CD4-positive, alpha-beta T cell treated with Interleukin-21 for 1 hour (primary cell): ENCODE measurements at places on chromosomes 12 and 14.
A peak's percentile ranks its signal among the peaks of the same experiment; 100 is the strongest.

DNA sequence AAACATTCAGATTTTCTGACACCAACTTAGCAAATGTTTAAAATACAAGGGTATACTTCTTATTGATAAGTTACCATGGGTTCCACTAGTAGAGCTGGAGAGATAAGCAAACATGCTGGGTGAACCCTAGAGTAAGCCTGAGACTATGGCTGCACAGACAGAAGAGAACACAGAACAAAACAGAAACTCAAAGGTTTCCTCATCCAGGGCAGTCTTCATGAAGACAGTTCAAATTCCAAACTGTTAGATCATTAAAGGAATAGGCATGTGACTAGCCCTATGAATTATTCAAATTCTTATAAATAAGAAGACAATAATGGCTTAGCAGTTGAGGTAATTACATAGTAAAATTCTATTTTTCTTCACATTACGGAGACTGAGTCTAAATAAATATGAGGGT lies 28.1 kb downstream of the BTBD7 start:
- no peak for DNase-seq

- no peak for DNase-seq
These were observed 54.2 kb downstream of the SUDS3 start for GRCh38 chr12:118430516-118430915.

- DNase-seq: no peak
These were observed 155.5 kb upstream of the MGAT4C start for GRCh38 chr12:86411710-86412109.

GRCh38 chr14:104871145-104871655 lies 6.1 kb downstream of the CEP170B start:
- no peak for DNase-seq

- DNase-seq: no peak
These were observed 1.8 kb downstream of the NOVA1 start for GRCh38 chr14:26595926-26596542.

DNA sequence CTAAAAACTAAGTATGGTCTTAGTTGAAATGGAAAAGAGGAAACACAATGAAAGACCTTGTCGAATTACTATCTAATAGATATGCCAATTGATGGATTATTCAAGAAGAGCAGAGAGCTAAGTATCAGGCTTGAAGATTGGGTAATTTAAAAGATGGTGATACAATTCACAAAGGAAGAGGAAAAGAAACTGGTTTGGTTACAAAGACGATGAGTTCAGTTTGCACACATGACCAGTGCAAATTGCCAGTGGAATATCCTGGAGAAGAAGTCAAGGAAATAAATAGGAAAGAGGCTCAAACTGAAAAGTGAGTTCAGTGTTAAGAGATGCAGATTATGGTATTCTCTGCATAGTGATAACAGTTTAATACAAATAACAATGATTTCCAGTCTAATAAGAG lies 2.5 kb upstream of the RAP1B start:
- DNase-seq: no peak

GRCh38 chr12:69501154-69501895 lies 31.1 kb downstream of the FRS2 start:
- no peak for DNase-seq

DNA sequence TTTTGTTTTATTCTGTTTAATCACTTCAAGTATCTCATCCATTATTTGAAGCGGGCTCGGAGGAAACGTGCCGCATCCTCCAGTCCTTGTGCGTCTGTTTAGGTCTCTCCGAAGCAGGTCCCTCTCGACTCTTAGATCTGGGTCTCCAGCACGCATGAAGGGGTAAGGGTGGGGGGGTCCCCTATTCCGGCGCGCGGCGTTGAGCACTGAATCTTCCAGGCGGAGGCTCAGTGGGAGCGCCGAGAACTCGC lies 311 bp upstream of the LGR5 start:
- DNase-seq: no peak

GRCh38 chr12:50772877-50773276 lies 9.0 kb downstream of the ATF1 start:
- DNase-seq: no peak

- DNase-seq: no peak
These were observed 194.0 kb downstream of the ZFP36L1 start for GRCh38 chr14:68598621-68599447.

DNA sequence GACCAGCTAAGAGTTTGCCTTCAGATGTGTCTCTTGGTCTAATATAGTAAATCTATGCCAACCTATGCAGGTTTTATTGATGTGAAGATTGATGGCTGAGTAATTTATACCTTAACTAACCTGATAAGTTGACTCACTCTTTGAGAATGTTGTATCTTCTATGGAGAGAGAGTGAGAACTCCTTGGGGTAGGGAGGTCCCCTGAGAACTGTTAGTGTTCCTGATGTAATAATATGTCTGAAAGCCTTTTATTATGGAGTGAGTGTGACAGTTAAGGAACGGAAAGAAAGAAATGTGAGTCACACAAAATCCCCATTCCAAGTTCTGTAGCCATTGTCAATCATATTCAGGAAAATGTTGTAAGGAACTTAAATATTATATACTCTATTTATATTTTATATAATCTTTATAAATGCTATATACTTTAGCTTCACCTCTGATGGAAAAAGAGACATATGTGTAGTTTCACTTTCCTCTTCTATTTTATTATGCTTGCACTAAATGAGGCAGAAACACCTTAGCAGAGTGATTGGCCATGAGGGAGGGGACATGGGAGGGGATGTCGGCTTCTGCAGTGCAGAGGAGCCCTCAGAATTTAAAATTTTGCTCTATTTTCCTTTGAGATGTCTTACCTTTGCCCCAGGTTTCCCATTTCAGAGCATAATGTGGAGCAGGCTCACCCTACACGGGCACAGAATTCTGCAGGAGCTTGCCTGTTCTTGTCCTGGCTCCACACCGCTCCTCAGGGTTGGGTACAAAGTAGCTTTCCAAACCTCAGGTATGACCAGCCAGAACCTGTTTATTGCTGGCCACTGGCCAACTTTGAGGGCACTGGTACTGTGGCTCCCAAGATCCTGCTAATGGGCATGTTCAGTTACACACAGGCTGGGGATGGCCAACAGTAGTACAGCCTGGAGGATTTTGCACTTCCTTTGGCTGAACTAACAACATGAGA lies 57.7 kb downstream of the ARF6 start:
- no peak for DNase-seq

- DNase-seq: no peak
These were observed 88.7 kb downstream of the TMTC1 start for GRCh38 chr12:29695026-29695425.

DNA sequence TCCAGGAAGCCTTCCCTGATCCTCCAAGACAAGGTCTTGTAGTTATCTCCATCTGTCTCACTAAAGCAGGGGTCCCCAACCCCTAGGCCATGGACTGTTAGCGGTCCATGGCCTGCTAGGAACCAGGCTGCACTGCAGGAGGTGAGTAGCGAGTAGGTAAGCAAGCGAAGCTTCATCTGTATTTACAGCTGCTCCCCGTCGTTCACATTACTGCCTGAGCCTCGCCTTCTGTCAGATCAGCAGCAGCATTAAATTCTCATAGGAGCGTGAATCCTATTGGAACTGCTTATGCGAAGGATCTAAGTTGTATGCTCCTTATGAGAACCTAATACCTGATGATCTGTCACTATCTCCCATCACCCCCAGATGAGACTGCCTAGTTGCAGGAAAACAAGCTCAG lies 12.4 kb upstream of the NFYB start:
- DNase-seq: no peak

DNA sequence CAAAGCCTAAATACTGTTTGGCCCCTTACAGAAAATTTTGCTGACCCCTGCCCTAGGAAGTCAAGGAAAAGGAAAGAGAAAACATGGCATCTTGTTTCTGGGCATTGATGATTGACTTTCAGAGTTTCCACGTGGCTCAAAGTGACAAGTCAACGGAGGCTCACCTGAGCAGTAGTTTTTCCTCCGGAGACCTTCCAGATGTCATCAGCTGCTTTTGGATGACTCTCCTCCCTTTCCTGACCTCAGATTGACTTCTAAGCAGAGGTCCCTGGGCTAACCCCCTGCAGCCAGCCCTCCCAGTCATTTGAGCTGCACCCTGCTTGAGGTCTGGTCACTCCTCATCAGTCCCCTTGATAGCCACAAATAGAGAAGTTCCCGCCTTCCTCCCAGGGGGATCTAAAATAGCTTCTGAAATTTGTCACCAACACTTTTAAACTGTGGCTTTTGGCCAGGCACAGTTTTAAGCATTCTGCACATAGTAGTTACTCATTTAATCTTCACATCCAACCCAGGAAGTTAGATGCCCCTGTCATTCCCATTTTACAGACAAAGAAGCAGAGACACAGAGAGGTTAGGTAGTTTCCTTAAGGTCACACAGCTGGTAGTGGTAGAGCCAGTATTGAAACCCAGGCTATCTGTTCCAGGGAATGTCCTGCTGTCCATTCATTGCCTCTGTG lies 143.4 kb downstream of the CHST11 start:
- DNase-seq: no peak

GRCh38 chr12:91001306-91001705 lies 3.5 kb downstream of the EPYC start:
- no peak for DNase-seq

GRCh38 chr14:65492266-65492665 lies 79.7 kb downstream of the FUT8 start:
- DNase-seq: no peak

DNA sequence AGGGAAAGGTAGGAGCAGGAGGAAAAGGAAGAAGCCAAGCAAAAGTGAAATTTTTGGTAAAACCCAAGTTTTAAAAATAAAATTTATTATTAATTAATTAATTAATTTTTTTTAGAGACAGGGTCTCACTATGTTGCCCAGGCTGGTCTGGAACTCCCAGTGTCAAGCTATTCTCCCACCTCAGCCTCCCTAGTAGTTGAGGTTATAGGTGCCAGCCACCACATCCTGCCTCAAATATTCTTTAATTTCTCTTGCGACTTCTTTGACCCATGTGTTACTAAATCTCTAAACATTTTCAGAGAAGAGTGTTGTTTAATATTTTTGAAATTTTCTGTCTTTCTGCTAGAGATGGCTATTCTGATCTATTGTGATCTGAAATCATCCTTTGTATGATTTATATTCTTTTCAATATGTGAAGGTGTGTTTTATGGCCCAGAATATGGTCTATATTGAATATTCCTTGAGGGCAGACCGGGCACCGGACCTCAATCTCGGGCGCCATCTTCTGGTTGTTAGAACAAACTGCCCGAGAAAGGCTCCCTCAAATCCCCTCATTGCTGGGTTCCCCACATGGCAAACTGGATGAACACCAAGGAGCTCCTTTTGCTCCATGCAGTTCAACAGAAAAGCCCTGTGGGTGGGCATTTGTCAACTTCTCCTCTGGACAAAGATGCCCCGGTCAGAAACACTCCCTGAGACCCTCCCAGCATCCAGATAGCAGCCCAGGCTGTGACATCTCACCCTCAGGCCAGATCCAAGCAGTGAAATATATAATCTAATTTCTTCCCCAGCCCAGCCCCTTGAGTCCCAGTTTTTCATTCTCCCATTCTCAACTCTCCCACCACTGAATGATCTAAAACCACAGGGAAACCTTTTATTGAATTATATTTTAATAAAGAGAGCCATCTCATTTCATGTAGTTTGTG lies 110.5 kb downstream of the ASCL4 start:
- peak; percentile 42 for DNase-seq

GRCh38 chr12:18283831-18284230 lies 22.5 kb downstream of the PIK3C2G start:
- no peak for DNase-seq

GRCh38 chr14:52883658-52884057 lies 67.2 kb downstream of the FERMT2 start:
- no peak for DNase-seq

- DNase-seq: no peak
These were observed 11.5 kb upstream of the KDM2B start for GRCh38 chr12:121592320-121592719.

- no peak for DNase-seq
These were observed 87.4 kb upstream of the PKP2 start for GRCh38 chr12:32983968-32984367.

DNA sequence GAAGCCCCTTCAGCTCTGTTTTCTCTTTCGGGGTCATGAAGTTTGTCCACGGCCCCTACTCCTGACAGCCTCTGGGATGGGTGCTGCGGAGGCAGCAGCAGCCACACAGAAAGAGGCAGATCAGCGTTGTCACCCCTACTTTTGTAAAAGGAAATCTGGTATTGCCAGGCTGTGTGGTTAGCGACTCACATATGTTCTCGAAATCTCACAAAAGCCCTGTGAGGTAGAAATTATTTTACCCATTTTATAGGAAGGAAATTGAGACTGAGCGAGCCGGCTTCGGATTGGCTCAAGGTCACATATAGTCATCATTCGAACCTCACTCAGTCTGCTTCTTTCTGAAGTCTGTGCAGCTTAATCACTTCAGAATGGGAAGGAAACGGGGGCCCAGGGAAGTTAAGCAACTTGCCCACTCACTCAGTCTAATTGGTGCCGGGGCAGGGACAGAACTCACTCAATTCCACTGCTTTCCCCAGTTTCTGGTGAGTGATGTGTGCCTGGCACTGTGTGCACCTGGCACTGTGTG lies 1.1 kb upstream of the CKAP4 start:
- DNase-seq: peak; percentile 57

- DNase-seq: no peak
These were observed 13.7 kb upstream of the DYNC1H1 start for GRCh38 chr14:101950516-101951215.

DNA sequence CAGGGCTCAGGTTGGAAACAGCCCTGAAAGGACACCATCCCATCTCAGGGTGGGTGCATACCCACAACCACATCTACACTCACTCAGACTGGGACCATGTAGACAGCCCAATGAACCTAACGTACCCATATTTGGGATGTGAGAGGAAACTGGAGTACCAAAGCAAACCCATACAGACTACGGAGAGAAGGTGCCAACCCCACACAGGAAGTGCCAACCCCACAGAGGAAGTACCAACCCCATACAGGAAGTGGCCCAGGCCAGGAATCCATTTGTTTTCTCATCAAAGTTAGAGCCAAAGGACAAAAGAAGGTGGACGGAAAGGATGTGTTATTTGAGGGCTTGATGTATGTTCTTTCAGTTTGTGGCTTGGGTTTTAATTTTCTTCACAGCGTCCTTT lies 19.5 kb upstream of the SPIC start:
- DNase-seq: peak; percentile 33

- DNase-seq: no peak
These were observed 11.3 kb downstream of the BDKRB1 start for GRCh38 chr14:96267336-96267735.

GRCh38 chr12:23473071-23473470 lies 476.4 kb downstream of the SOX5 start:
- no peak for DNase-seq

DNA sequence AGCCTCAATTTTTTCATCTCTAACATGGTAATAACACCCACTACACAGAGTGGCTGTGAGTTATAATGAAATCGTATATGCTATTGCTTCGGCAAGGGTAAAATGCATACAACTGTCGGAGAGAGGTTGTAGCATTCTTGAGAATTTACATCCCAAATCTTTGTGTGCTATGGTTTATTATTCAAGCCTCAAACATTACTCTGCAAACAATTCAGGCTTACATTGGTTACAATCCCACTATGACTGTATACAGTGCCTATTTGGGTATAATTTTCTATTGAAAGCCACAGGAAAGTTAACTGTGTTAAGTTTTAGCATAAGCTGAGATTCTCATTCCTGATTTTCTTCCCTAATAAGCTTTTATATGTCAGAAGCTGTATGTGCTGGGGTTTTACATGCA lies 20.6 kb downstream of the SLC35F4 start:
- DNase-seq: no peak
